Hepatocyte (in vitro differentiated cells): ENCODE measurements at places on chromosomes 6 and 20. TPM values are rescaled to one million over a fixed set of nuclear protein-coding genes. Genes with fewer than 3 reads are reported as not detected.
A peak's percentile ranks its signal among the peaks of the same experiment; 100 is the strongest.

GRCh38 chr6:154602296-154602695, 91.8 kb upstream of the CNKSR3 start:
- DNase-seq, result no peak

OR2B3 gene
- total RNA-seq, result not detected in 2 replicates

RIMS4 gene
- 8.1 and 9.0 TPM in 2 replicates for total RNA-seq

GRCh38 chr6:8707369-8707768, 272.0 kb upstream of the SLC35B3 start:
- no peak for DNase-seq

GRCh38 chr6:27241443-27241842, 6.1 kb upstream of the PRSS16 start:
- DNase-seq, result no peak

TFAP2A gene
- total RNA-seq, result 6.2 TPM in 2 replicates

DNA sequence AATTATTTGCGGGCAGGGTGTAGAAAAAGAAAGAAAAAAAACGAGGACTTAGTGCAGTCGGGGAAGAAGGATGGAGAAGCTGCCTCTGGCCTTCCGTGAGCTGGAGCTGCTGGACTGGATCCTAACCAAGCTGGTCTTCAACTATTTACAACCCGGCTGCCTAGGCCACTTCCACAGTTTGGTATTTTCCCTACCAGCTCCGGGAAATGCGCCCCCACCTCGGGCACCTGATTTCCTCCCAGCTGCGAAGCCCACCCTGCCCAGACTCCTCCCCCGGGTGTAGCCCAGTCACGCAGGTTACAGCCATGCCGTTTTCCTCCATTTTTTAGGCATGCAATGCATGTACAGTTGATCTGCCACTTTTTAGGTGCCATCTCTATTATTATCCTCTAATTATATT, 21.2 kb downstream of the THEMIS start:
- DNase-seq, result peak; percentile 52

DNA sequence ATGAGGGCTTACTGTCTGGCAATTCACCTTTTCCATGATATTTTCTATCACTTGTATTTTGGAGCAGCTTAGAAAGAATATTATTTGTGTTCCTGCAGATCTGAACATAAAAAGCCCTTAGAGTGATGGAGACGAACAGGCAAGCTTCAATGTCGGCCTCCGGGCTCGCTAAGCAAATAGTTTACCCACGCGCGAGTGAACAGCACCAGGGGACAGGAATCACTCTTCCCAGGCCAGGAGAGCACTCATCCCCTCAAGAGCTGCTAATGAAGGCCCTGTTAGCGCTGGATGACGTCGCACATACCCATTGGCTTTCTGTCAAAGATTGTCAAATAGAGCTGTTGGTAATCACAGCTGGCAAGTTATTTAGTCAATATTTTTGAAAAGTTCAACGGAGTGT, 395.7 kb downstream of the ZFAND3 start:
- DNase-seq, result no peak

CYP24A1 gene
- total RNA-seq, result 1.5 and 1.9 TPM in 2 replicates

DNA sequence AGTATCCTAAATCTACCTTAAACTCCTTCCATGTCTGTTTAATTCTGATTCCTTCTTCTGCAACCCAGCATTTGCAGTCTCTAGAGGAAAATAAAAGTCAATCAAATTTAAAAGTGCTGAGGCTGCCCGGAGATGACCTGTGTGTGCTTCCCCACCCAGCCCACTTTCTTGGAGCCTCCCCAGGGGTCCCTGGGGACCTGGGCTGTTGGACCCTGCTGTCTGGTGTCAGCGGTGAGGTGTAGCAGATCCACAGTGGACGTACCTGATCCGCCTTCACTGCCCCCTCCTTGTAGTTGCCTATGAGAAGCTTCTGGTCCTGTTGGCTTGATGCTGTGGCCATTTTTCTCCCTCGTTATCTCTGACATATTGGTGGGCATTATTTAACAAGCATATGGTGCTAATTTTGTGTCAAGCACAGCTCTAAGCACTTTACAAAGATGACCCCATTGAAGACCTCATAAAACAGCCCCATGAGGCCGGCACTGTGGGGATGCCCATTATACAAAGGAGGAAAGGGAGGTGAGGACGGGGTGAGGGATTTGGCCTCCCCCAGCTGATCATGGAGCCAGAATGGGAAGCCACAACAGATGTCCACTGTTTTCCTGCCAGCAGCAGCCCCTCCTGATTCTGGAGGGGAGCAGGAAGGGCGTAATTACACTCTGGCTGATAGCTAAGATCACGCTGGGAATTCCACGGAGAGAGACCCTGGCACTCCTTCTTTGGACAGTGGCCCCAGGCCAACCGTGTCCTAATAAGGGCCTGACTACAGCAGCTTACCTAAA, 628.2 kb downstream of the CDH26 start:
- DNase-seq, result no peak

VGLL2 gene
- not detected in 2 replicates for total RNA-seq

- DNase-seq, result no peak
Measured at GRCh38 chr20:35514371-35514932, 15.0 kb downstream of the C20orf173 start.

DNA sequence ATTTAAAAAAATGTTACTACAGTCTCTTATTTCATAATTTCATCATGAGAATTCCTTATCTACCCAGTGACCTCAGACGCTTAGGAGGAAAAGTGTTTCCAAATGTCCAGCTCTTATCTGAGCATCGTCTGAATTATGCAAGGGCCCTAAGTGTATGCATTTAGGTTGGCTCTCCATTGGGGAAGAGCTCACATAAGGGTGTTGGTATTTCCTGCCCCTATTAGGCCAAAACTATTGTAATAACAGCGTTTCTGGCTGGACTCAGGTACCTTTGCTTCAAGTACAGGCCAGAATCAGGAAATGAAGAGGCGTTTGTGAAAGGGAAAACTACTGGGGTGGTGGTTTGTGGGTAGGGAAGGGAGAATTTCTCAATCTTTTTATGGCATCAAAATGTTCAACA, 40.4 kb upstream of the SGK1 start:
- peak; percentile 24 for DNase-seq

MUC22 gene
- 0.03 TPM in 1 of 2 replicates, not detected in the other for total RNA-seq

GRCh38 chr20:43681991-43682410, 15.1 kb downstream of the MYBL2 start:
- no peak for DNase-seq

GRCh38 chr6:107542192-107542668, 52.3 kb downstream of the SOBP start:
- no peak for DNase-seq

THEMIS gene
- total RNA-seq, result not detected in 2 replicates

POM121L2 gene
- total RNA-seq, result 0.04 TPM in 1 of 2 replicates, not detected in the other

LY86 gene
- 0.27 TPM in 1 of 2 replicates, not detected in the other for total RNA-seq

MED20 gene
- 18.1 and 19.2 TPM in 2 replicates for total RNA-seq

CTSA gene
- total RNA-seq, result 401 and 425 TPM in 2 replicates

DNA sequence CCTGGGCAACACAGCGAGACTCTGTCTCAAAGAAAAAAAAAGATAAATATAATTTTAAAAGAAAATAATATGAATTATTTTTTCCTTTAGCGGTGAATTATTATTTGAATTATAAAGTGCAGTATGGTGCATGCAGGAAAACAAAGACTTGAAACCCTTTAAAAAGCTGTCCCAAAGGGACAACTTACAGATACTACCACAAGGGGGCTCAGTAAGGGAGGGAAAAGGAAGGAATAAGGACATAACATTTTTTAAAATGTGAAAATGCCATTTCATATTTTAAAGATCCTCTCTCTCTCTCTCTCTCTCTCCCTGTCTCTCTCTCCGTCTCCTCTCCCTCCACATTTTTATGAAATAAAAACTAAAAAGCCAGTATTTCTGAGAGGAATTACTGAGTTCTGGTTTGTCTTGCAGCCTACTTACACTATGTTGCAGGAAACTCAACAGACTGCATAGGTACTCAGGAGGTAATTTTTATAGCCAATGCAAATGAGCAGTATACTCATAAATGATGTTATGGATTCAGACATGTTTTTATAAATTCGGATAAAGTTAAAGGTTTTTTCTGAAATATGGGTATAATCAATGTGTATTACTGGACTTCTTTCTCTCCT, 455.0 kb upstream of the GJE1 start:
- DNase-seq, result peak; percentile 63

CCM2L gene
- total RNA-seq, result 0.77 and 0.80 TPM in 2 replicates

FAM162B gene
- total RNA-seq, result 4.5 and 8.0 TPM in 2 replicates

DNA sequence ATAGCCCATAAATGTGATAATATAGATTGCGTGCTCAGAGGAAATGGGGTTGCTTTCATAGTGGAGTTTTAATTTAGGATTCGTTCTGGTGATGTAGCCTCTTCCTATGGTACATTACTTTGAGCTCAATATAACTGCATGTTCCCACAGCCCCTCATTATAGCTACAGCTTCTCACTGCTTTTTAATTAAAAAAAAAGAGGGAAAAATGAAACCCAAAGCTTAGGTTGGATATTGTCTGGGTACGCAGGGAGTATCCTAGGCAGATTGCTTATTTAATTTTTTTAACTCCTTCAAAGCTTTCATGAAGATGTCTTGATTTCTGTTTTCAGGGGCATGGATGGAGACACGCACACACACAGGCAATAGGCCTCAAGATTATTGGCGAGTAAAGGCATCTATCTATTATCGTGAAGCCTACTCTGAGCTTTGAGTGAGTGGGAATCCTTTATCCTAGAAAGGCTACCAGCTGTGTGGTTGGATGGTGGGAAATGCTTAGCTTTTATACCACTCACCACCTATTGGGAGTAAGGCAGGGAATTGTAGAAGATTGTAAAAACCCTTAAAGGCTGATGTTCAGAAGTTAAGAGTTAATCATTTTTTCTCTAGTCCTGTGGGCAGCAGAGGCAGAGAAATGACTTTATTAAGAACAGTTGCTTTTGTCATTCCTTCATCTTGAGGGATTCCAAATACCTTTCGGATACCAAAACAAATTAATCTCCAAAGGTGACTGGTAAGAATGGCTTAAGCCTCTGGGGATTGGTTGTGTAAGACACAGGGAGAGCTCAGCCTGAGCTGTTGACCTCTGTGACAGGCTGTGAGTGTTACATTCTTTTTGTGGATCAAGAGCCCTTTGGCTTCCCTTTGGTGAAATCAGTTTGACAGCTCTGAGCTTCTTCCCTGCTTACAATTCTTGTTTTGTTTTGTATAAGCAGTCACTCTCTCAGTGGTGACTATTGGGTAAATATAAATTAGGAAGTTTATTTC, 33.4 kb downstream of the CTNNBL1 start:
- peak; percentile 27 for DNase-seq

DNA sequence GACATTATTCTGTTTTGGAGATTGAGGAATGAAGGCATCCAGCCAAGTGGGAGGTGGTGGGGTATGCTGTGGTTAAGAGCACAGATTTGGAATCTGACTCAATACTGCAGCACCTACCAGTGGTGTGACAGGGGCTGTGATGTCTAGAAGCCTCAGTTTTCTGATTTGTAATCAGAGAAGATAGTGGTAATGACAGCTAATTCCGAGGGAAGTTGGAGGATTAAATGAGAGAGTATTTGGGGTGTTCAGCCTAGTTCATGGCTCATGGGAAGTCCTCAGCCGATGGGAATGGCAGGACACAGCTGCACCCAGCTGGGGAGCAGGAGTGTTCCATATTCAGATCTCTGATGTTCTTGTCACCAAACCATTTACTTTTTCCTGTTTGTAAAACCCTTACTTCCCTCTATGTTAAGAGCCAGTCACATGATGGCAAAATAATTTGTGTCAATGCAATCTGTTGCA, 9.3 kb downstream of the SLC9A8 start:
- no peak for DNase-seq

DNA sequence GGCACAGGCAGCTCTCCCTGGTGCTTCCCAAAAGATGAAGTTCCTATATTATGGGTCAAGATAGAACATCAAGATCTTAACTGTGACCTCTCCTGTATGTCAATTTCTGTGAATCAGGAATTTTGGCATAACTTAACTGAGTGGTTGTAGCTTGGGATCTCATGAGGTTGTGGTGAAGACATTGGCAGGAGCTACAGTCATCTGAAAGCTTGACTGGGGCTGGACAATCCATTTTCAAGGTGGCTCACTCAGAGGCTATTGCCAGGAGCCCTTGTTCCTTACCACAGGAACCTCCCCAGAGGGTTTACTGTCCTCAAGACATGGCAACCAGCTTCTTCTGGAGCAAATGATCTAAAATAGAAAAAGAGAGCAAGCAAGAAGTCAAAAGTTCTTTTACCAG, 252.2 kb downstream of the ADGB start:
- DNase-seq, result no peak

MPC1 gene
- total RNA-seq, result 54.9 and 75.4 TPM in 2 replicates

GRCh38 chr20:688809-689212, 13.2 kb upstream of the SCRT2 start:
- peak; percentile 14 for DNase-seq

GRCh38 chr6:54474898-54475297, 166.7 kb downstream of the TINAG start:
- no peak for DNase-seq

DNA sequence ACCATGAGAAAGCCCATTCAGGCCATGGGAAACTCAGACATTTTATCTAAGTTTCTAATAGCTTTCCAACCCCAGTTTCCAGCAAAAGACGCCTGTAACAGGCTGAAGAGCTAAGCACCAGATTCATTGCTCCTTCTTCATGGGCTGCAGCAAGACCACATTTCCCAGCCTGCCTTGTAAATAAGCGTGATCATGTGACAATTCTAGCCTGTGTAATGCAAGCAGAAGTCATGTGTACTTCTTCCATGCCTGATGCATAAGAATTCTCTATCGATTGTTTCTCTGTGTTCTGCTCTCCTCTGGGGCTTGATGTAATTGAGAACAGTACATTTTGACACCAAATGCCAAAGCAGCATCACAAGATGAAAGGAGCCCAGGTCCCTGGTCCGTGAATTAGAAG, 6.8 kb downstream of the PCSK2 start:
- DNase-seq, result no peak

- DNase-seq, result no peak
Measured at GRCh38 chr6:136161950-136162349, 88.2 kb downstream of the MTFR2 start.

LAMP5 gene
- total RNA-seq, result 0.12 and 0.47 TPM in 2 replicates

DNA sequence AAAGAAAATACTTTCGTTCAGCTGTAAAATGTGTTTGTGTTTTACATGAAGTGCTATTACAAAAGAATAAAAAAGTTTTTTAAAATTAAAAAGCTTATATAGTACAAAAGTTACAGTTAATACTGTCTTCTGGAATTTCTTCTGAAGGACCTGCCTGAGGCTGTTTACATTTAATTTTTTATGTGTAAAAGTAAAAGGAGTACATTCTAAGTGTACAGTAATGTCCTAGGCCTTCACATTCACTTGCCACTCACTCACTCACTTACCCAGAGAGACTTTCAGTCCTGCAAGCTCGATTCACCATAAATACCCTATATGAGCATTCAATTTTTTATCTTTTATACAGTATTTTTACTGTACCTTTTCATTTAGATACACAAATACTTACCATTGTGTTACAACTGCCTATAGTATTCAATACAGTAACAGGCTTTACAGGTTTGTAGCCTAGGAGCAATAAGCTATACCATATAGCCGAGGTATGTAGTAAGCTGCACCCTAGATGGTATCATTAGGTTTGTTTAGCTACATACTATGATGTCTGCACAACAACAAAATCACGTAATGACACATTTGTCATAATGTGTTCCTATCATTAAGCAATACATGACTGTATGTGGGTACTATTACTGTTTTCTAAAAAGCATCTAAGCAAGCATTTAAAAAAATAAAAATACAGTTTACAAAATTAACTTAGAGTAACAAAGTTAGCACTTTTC, 33.0 kb downstream of the RNF146 start:
- no peak for DNase-seq
